GM12864 (cell line): ENCODE measurements at places on chromosomes 4 and X.

- no peak for DNase-seq
These were observed 11.7 kb upstream of the BCOR start for GRCh38 chrX:40109288-40110008.

- no peak for DNase-seq
These were observed 44.2 kb upstream of the PCDH18 start for GRCh38 chr4:137576446-137576845.

DNA sequence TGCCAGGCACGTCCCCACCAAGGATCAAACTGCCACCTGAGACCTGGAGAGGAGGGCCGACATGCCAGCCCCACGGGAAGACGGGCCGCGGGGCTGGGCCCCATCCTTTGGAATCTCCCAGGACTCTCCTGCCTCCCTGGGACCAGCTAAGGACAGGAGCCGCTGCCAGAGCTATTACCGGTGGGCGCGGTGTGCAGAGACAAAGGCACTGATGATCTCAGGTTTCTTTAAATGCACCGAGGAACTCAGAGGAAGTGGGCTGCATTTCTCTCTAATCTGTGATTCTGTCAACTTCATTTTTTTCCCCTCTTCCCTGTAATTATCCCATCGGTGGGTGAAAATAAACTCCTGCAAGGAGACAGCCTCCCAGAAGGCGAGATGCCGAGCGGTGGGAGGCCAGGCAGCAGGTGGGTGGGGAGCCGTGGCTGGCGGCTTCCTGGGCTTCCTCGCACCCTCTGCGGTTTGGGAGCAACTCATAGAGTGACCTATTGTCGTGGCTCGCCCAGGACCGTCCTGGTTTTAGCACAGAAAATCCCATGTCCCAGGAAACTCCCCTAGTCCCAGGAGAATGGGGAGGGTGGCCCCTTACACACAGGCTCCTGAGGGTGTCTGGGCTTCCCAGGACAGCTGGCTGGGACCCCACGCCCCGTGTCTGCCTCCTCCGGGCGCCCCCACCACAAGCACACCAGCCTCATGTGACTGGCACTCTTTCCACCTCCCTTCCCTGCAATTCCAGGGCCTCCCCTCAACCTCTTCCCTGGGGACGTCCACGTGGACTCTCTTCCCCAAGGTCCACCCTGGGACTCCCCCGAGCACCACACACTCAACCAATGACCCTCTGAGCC is 62.3 kb upstream of the ADRA2C start:
- DNase-seq: no peak

GRCh38 chrX:17355976-17356375 is 19.0 kb upstream of the NHS start:
- no peak for DNase-seq

GRCh38 chr4:15694431-15694830 is 8.4 kb upstream of the BST1 start:
- no peak for DNase-seq

- no peak for DNase-seq
These were observed 9.4 kb downstream of the S100G start for GRCh38 chrX:16659321-16659720.

GRCh38 chrX:94871640-94872039 is 1197.6 kb downstream of the FAM133A start:
- no peak for DNase-seq

GRCh38 chrX:77060572-77060971 is 386.6 kb upstream of the FGF16 start:
- DNase-seq: no peak

GRCh38 chrX:19563327-19563726 is 48.0 kb upstream of the MAP3K15 start:
- DNase-seq: no peak

DNA sequence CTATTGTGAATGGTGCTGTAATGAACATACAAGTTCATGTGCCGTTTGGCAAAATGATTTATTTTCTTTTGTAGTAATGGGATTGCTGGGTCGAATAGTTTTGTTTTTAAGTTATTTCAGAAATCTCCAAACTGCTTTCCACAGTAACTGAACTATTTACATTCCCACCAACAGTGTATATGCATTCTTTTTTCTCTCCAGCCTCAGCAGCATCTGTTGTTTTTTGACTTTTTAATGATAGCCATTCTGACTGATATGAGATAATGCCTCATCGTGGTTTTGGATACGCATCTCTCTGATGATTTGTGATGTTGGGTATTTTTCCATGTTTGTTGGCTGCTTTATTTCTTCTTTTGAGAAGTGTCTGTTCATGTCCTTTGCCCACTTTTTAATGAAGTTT is 246.3 kb upstream of the ADGRL3 start:
- no peak for DNase-seq

DNA sequence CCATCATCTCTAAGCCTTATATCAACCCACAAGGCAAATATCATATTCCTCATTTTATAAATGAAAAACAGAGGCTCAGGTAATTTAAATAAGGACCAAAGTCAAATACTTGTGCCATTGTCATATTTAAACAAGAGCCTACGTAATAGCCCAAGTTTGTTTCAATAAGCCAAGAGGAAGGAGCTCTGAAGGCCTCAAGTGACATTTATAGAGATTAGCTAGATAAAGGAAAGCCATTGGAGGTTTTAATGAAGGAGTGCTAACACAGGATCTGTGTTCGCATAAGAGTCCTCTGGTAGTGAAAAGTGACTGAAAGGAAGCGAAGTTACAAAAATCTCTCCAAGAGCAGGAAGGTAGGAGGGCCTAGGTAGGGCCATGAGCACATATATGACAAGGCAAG is 384.9 kb upstream of the NOCT start:
- DNase-seq: no peak

- DNase-seq: peak; percentile 24
These were observed 169.2 kb downstream of the PARM1 start for GRCh38 chr4:75101906-75102786.

DNA sequence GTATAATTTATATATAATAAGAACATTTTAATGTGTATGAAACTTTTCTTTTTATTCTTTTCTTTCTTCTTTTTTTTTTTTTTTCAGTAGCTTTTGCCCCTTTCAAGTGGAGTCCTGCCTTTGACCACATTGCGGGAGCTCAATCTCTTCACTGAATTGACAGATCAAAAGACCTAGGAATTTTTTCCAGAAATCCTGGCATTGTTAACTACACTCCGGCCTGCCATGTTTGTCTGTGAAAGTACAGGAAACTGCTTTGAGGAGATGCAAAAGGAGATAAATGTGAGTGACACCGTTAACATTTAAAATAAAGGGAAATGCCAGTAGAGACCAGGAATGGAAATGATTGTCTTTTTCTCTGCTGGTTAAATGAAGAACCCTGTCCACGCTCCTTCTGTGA is 159.3 kb upstream of the VCX3A start:
- DNase-seq: no peak

DNA sequence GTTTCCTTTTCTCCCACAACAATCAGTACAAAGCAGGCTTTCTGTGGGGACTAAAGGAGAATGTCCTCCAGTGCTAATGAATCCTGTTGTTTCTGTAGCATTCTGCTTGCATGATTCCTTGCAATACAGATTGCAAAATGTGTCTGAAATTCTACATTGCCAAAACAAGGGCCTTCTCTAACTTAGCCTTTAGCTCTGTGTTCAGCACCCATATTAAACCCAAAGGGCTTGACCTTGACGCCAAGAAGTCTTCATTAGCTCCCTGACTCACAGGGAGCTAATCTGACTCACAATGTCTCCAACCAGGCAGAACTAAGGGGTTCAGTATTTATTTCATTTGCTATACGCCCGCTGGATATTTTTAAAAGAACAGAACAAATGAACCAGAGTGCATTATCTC is 241.4 kb upstream of the CLNK start:
- DNase-seq: no peak

DNA sequence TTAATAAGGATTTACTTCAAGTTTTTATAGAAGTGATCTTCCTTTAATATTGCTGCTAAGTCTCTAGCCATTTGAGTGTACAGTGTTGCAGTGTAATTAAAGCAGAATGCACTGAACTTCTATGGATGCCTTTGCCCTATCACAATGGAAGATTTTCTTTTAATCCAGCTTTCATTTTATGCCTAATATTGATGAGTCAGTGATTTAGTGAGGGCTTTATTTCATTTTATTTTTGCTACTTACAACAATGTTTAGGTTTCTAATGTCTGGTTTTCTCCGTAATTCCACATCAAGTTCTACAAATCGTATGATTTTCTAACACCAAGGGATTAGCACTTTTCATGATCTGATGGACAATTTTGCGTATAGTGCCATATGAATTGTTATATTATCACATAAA is 504.1 kb downstream of the PCDH11X start:
- DNase-seq: no peak

DNA sequence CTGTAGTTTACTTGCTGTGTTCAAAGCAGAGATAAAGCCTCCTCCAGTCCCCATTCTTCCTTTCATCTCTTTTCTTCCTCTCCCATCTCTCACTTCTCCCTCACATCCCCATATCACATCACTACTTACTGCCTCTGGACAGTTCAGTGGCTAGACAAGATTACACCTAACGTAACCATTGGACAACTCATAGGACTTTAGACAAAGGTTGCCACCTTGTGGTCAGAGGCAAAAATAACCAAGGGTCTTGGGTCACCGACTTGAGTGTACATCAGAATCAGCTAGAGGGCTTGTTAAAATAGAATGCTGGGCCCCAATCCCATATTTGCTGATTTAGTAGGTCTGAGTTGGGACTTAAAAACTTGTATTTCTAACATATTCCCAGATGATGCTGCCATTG is 109.3 kb upstream of the DGKK start:
- peak; percentile 22 for DNase-seq

DNA sequence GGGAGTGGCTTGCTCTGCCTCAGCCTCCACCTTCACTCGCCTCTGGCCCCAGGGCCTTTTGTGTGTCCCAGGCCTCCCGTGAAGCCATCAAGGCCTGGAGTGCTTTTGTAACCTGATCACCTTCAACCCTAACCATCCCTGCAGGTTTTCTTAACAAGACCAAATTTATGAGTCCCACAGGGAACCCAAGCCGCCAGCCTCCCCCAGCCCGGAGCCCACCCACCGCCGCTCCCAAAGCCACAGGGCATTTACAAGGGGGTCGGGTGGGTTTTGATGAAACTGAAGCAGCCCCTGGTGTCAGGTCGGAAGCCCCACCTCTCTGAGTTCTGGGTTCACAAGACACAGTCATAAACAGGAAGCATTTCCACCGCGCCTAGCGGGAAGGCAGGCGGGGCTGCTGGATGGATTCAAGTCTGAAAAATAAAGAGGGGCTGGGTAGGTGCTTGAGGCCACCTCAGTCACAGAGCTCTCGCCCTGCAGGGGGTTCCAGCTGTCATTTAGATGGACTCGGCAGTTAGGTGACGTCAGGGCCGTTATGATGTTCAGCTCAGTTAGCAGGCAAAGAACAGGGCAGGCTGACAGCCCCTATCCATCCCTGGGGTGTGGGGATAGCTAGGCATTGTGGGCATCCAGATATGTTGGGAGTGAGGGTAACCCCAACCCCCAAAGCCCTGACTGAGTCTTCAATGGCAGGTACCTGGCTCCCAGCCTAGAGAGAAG is 128.5 kb downstream of the BCOR start:
- DNase-seq: no peak

GRCh38 chr4:115883847-115884246 is 770.4 kb upstream of the NDST4 start:
- no peak for DNase-seq

DNA sequence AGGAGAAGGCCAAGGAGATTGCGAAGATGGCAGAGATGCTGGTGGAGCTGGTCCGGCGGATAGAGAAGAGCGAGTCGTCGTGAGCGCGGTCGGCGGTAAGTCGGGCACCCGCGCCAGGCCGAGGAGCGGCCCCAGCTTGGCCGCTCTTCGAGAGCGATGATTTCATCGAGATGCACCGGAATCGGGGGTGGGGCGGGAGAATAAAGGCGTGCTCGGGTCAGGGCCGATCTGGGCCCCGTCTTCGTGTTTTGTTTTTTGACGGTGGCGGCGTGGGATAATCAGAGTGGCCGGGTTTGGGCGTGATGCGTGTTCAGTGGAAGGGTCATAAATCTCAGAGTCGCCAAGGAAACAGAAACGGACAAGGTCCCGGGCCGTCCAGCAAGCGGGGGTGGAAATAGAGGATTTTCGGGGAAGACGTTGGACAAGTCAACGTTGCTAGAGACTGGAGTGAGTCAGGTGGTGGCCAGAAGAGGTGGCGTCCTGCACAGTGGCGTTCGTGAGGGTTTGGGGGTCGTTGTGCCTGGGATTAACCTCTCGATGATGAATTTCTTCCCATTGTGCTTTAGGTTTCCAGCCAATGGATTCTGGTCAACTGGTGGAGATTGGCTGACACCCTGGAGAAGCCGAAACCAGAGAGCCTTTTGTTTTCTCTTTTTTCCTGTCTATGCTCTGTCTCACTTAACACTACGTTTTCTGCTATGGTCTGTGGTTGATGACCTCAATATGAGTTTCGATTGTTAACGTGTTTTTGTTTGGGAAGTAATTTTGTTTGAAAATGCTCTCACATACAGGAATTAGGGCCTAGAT is 882 bp downstream of the MRFAP1 start:
- DNase-seq: no peak

DNA sequence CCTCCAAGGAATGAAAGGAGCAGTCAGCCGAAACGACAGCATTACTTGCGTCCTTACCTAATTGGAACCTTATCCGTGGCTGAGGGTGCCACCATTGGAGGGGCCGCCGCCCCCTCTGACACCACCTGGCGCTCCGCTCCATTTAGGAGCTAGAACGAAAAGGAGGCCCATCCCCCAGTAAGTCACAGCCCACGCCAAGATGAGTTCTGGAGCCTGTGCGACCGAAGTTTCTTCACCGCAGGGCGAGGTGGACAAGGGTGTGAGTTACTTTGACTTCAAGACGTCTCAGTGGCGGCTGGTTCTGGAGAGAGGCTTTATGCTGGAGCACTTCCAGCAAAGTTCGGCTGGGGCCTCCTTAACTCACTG is 729 bp upstream of the IRF2 start:
- DNase-seq: no peak

- DNase-seq: no peak
These were observed 888.4 kb upstream of the EPHA5 start for GRCh38 chr4:66558651-66559050.

DNA sequence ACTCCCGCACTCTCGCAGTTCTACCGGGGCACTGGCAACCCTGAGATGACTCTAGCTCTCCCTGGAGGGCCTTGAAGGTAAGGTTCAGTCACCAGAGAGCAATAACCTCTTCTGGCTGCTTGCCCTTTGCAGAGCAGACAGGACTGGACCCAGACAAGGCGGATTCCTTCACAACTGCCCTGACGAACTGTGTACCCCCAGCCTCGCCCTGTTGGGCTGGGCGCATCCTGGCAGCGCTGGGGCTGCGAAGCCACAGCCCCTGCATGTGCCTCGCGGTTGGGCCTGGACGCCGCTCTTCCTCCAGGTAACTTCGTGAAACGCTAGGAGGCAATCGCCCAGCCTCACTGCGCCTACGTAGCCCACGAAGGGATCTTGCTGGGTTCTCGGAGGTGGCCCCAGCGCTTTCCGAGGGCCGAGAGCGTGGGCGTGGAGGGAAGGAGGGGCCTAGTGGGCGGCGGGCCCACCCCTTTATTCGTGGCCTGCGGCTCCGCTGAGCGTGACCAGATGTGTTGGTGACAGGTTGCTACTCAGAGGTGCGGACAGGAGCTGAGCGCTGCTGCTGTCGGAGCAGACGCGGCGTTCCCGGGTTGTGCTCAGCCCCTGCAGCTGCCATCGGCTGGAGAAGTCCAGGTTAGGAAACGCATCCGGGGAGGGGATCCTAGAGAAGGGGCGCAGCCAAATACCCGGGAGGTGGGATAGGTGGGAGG is 1.9 kb upstream of the MAMLD1 start:
- DNase-seq: no peak
